ENCODE measurements at places on chromosomes 12 and 14.

GRCh38 chr14:51933191-51933590 lies 56.2 kb upstream of the RTRAF start:
- DNase-seq, result no peak

DNA sequence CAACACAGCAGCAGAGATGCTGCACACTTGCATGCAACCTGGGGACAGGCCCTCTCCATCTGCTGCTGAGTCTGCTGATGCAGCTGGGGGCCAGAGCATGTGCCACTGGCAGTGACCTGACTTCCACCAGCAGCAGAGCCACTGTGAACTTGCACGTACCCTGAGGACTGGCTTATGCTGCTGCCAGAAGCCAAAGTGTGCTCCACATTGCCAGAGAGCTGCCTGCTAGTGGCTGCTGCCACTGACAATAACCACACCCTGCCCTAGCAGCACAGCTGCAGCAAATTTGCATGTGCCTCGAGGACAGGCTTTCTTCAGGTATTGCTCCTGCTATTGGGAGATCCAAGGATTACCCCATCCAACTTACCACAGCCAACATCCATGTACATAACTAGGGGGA lies 4.5 kb upstream of the PRR4 start:
- DNase-seq, result no peak

DNA sequence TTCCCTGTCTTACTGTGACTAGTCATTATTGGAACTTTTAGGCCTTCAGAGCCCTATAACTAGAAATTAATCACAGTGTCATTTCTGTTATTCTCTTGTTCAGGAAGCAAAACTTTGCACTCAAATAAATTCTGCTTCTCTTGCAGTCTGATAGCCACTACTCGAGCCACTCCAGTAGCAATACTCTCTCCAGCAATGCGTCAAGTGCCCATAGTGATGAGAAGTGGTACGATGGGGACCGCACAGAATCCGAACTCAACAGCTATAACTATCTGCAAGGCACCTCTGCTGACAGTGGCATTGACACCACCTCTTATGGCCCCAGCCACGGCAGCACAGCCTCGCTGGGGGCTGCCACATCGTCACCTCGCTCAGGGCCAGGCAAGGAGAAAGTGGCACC lies 223.2 kb upstream of the RGS6 start:
- DNase-seq, result no peak

DNA sequence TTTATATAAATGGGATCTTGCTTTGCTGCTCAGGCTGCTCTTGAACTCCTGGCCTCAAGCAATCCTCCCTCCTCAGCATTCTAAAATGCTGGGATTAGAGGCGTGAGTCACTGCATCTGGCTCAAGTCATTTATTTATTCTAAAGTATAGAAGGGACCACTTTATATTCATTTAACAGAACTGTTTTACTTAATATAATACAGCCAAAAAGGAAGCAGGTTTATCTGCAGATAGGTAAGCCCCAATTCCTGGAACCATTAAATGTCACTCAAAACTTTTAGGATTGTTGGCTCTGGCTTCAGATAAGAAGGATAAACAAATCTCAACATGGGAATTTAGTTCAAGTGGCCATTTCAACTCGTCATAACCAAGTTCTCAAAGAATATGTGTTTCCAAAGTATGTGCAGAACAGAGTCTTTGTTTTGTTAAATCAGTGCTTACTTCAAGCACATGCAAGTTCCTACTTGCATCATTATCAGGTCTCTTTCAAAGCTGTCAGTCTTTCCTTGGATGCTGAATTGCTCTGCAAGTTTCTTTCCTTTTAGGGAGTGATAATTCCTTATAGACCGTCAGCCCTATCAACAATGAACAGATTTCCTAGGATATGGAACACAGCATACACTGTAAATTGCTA lies 60.4 kb downstream of the KITLG start:
- DNase-seq, result no peak

DNA sequence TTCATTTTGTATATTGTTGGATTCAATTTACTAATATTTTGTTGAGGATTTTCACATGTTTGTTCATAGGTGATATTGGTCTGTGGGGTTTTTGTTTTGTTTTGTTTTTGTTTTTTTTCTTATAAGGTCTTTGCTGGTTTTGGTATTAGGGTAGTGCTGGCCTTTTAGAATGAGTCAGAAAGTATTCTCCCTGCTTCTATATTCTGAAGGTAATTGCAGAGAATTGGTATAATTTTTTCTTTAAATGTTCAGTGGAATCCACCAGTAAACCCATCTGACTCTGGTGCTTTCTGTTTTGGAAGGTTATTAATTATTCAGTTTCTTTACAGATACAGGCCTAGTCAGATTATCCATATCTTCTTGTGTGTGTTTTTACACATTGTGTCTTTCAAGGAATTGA lies 8.9 kb downstream of the TOGARAM1 start:
- no peak for DNase-seq
